ENCODE measurements at places on chromosomes 12 and 14.

GRCh38 chr12:52390739-52391617 lies 5.5 kb upstream of the KRT84 start:
- DNase-seq = no peak

- DNase-seq = no peak
Measured at GRCh38 chr12:49496417-49497360, 42.1 kb upstream of the KCNH3 start.

DNA sequence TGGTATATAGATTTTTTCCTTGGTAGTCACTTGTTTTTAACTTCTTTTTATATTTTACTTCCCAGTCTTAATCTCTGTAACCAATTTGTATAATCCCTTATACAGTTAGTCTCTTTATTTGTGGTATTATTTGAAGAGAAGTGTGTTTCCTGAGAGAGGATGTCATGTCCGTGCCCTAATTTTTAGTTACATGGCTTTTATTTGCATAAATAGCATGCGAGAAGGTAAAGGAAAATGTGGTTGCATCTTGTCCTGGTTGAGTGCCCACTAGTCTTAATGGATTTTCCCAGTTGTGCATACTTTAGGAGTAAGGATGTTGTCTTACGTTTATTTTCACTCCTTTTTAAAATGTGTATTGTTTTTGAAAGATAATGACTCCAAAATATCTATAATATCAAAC lies 27.5 kb downstream of the RAP1B start:
- no peak for DNase-seq

GRCh38 chr12:122991623-122992275 lies 11.3 kb downstream of the ARL6IP4 start:
- DNase-seq = no peak

DNA sequence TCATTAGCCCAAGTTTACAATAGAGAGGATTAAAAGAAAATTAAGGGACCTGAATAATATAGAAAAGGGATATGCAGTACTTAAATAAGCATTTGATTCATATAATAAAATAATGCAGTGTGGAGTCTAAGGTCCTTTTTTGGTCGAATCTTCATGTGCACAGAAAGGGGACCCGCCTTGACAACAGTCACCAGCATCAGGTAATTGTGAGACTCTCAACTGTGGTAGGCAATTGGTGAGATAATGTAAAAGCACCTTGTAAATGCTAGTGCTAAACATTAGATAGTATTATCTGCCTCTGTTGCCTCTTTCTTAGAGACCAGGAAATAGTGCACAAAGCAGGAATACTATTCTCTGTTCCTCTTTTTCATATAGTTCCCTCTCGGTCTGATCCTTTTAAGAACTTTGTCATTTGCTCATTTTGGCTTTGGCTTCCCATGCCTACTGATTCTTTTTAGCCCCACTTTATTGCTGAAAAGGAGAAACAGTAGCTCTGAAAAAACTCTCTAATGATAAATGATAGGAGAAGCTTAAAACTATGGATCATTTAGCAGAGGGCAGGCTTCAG lies 17.5 kb downstream of the CHPT1 start:
- no peak for DNase-seq

DNA sequence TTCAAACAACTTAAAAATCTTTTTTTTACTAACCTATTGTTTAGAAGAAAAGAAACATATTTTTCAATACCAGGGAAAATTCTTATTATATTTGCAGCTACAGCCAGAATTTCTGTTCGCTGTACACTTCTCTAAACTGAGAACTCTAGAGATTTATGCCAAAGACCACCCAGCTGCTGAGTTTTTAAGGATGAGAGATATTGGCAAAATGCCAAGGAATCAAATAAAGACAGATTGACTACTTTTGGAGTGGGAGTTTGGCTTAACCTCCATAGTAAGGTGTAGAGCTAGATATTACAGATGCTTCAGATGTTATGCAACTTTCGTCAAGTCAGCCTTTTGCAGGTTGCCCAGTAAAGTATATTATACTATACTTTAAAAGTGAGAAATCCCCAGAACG lies 71.8 kb downstream of the TTLL5 start:
- DNase-seq = no peak

DNA sequence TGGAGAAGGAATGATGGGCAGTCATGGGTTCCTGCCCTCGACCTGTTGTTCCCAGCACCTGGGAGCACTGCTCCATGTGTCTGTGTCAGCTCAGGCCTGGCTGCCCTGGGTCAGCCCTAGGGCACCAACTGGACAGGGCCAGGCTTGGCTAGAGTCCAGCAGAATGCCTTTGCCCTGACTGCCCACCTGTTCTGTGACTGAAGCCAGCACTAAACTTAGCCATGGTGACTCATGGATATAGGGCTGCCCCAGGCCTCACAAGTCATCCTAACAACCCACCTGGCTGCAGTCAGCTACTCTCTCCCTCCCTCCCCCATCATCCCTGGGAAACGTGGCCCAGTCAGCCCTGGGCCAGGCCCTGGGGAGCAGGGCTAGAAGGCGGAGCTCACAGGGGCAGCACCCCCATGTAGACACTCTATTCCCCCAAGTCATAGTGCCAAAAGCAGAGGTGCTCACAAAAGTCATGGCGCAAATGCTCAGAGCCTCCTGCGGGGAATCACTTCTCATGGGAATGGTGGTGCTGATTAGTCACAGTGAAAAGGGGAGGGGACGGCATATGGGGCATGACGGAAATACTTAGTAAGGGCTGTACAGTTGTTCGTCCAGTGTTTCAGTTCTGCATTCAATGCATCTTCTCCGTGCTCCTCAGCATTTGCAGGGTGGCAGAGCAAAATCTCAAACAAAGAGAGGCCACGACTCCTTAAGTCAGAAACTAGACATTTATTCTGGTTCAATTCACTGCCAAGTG lies 52.0 kb upstream of the NTF3 start:
- DNase-seq = no peak
